Osteoblast (primary cell): ENCODE measurements at places on chromosomes 13 and 19. TPM values are rescaled to one million over a fixed set of nuclear protein-coding genes. Genes with fewer than 3 reads are reported as not detected.

ZNF471 gene
- 4.7 and 5.1 TPM in 2 replicates for total RNA-seq

SLC25A41 gene
- not detected in 2 replicates for total RNA-seq

CYP4F3 gene
- not detected in 2 replicates for total RNA-seq

ZNF615 gene
- total RNA-seq: 10.9 and 13.0 TPM in 2 replicates

FFAR3 gene
- not detected in 2 replicates for total RNA-seq

CASP14 gene
- total RNA-seq: not detected in 2 replicates

IL17D gene
- 2.1 and 2.2 TPM in 2 replicates for total RNA-seq

COQ8B gene
- 32.9 and 34.2 TPM in 2 replicates for total RNA-seq
